ENCODE measurements at places on chromosomes 16 and 17.

DNA sequence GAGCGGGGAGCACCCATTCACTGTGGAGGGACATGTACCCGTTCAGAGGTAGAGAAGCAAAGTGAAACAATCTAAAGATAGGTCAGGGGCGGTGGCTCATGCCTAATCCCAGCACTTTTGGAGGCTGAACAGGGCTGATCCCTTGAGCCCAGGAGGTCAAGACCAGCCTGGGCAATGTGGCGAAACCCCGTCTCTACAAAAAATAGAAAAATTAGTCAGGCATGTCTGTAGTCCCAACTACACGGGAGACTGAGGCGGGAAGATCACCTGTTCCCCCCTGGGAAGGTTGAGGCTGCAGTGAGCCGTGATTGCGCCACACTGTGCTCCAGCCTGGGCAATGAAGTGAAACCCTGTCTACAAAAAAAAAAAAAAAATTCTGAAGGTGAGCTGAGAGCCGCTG, 21.7 kb downstream of the MYL4 start:
- peak; percentile 47 for DNase-seq

- no peak for DNase-seq
These were observed 20.5 kb downstream of the EMC8 start for GRCh38 chr16:85778873-85779272.

- no peak for DNase-seq
These were observed 7.8 kb downstream of the SHCBP1 start for GRCh38 chr16:46613352-46613751.

- DNase-seq: no peak
These were observed 41.5 kb downstream of the ZFPM1 start for GRCh38 chr16:88494335-88495154.

DNA sequence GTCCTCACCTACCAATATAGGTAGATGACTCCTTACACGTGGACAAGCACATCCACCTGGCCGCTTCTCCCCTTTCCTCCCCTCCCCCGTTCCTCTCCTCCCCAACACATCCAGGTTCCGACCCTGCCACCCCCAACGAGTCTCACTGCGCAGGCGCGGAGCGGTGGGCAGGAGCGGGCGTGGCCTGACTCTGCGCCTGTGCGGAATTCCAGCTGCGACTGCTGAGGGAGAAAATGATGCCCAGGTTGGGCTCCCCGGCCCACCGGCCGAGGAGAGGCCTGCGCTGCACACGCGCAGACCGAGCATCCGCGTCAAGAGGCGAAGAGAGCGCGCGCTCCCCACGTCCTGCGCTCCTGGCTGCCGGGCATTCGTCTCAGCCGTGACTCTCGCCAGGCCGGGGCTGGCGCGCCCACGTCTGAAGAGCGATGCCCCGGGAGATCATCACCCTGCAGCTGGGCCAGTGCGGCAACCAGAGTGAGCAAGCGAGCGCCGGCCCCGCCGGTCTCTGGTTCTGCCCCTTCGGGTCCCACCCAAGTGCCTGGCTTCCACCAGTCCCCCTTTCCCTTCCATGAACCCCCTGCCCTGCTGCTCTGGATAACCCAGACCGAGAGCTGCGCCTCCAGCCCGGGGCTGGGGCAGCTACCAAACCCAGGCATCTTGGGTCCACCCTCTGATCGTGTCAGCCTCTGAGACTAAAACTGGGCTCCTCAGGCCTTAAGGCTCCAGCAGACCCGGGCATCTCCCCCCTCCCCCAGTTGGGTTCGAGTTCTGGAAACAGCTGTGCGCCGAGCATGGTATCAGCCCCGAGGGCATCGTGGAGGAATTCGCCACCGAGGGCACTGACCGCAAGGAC, at the start of gene TUBG2:
TUBG2 (plus strand) TSS at position 206 of the 853 bp plus-strand sequence; CDS start at position 426, 220 bp downstream.
- DNase-seq: peak; percentile 92

GRCh38 chr17:17560167-17560566, 31.3 kb downstream of the PEMT start:
- DNase-seq: no peak

DNA sequence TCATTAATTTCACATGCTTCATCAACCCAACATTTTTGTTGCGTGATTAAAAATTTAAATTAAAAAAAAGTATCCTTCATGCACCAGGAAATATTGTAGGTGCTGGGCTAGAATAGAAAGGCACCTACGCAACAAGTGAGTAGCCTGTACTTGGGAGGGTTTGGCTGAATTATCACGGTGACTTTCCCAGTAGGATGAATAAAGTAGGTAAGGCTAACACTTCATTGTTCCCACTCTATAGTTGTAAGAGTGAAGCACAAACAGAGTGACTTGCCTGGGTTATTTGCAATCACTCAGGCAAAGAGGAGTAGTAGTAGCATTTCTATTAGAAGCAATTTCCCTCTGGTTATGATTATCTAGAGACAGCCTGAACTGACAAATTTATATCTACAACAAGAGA, 62.5 kb downstream of the DNAH3 start:
- no peak for DNase-seq

GRCh38 chr16:12613992-12614661, 189.6 kb downstream of the CPPED1 start:
- no peak for DNase-seq

- no peak for DNase-seq
These were observed 610.7 kb downstream of the TMEM114 start for GRCh38 chr16:7979448-7980132.

DNA sequence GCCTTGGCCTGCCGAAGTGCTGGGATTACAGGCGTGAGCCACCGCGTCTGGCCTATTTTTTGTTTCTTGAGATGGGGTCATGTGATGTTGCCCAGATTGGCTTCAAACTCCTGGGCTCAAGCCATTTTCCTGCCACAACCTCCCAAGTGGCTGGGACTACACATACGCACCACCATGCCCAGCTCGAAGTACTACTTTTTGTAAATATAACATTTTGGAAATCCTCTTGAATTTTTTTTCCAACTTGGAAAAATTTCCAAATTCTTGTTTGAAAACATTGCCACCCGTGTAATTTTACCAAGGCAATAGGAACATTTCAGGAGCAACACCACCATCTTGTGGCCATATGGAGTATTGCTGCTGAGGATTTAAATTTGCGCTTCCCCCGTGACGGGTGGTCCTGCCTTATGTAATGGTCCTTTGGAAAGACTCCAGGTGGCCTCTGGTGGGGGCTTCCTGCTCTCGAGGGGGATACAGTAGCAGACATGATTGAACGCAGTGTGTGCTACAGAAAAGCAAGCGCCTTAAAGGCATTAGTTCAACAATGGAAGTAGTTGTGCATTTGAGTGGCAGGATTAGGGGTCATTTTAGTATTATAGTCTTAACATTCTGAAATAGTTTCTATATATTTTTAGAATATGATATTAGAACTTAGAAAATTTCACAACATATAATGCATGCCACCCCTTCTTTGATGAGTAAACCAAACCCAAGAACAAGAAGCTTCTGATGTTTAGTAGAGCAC, 8.0 kb downstream of the FLYWCH1 start:
- peak; percentile 80 for DNase-seq

DNA sequence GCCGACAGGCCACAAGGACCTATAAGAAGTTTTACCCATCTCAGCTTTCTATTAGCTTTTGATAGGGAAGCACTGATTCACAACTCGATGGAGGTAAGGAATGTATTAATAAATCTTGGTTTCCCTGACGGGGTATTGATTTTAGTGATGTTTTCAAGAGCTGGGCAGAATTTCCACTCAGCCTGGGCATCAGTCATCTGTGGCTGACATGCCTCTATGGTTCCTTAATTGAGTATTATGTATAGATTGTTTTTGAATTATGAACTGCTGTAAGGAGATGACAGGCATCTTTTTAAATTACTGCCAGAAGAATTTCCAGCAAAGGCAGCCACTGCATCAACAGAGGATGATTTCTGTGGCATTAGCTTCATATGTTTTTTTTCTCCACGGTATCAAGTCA, 128.6 kb downstream of the CPPED1 start:
- no peak for DNase-seq

DNA sequence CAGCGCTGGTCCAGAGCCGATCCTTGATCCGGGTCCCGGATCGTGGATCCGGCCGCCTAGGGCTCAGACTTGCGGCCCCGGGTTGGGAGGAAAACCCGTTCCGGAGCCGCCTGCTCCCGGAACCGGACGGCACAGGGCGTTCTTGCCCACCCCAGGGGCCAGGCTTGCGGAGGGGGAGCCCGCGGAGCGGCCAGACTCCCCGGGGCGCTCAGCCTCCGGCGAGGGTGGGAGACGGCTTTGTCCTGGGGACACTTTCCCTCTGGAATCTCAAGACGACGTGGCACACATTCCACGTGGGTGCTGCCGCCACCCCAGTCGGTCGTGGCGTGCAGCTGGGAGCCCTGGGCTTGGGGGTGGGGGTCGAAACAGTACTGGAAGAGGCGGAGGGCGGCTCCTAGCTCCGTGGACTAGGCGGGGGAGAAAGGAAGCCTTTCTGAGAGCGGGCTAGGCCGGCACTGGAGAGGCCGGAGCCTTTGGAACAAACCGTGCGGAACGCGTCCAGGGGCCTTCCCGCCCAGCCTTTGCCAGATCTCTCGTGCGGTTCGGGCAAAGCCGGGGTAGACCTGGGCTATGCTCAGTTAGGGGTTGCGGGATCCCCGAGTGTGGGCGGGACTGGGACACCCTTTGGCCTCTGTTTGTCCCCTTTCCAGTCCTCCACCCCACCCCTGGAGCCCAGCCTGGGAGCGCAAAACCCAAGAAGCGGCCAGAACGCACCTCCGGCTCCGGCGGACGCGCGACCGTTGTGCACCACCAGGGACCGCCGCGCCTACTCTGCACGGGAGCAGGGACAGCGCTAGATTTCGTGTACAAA, 26.5 kb downstream of the SREBF1 start:
- DNase-seq: peak; percentile 83

DNA sequence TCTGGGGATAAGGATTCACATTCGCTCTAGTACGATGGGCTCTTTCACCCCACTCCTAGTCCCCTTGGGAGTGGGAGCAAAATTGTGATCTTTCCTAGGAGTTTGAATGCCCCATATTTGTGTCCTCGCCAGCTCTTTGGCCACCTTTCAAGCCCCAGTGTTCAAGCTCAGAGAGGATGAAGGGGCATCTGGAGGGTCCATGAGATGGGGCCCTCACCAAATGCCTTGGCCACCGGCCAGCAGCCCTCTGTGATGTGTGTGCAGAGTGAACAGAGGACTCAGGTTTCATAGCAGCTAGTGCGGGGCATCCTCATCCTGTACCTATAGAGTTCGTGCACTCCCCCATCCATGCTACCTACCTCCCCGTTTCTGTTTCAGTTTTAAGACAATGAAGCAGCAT, 140.6 kb downstream of the RAB11FIP4 start:
- DNase-seq: no peak

- peak; percentile 12 for DNase-seq
These were observed 29.0 kb upstream of the DOC2B start for GRCh38 chr17:210402-210801.

DNA sequence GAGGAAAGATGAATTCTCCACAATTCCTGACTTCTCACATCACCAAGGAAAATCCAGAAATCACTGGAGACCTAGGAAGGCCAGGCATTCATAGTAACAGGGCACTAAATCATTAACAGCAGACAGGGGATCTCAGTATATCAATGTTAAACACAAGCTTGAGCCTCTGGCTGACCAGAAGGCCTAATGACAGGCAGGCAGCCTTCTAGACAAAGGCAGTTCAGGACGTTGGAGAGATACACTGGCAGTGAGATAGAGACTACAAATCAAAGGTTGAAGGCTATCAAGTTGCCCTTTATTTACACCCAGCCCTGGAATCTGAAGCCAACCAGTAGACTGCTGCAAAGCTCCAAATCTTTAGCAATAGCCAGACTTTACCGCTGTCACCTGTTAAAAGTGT, 422.8 kb upstream of the CCL2 start:
- DNase-seq: no peak

GRCh38 chr16:65415460-65415859, 293.6 kb upstream of the CDH11 start:
- no peak for DNase-seq

- DNase-seq: no peak
These were observed 3.4 kb downstream of the CHST6 start for GRCh38 chr16:75491876-75492275.

DNA sequence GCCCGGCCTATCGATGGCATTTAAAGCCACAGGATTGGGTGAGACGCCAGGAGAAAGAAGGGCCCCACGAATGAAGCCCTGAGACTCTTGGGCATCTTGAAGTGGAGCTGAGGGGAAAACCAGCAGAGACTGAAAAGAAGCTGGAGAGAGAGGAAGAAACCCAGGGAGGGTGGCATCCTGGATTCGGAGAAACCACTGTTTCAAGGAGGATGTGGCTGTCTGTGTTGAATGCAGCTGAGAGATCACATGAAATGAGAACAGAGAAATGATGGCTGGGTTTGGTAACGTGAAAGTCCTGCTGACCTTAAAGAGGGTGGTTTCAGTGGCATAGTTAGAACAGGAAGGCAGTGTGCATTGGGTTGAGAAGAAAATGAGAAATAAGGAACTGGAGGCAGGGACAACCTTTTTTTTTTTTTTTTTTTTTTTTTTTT, 3.8 kb downstream of the TNFSF12 start:
- no peak for DNase-seq

- DNase-seq: no peak
These were observed 11.7 kb downstream of the SMPD3 start for GRCh38 chr16:68436581-68436980.

- no peak for DNase-seq
These were observed 38.0 kb downstream of the AXIN2 start for GRCh38 chr17:65523411-65523810.

GRCh38 chr16:12468552-12468951, 335.1 kb downstream of the CPPED1 start:
- no peak for DNase-seq

- DNase-seq: no peak
These were observed 1.8 kb downstream of the KIFC3 start for GRCh38 chr16:57800200-57801097.

GRCh38 chr16:83136924-83137323, 510.2 kb downstream of the CDH13 start:
- DNase-seq: no peak

DNA sequence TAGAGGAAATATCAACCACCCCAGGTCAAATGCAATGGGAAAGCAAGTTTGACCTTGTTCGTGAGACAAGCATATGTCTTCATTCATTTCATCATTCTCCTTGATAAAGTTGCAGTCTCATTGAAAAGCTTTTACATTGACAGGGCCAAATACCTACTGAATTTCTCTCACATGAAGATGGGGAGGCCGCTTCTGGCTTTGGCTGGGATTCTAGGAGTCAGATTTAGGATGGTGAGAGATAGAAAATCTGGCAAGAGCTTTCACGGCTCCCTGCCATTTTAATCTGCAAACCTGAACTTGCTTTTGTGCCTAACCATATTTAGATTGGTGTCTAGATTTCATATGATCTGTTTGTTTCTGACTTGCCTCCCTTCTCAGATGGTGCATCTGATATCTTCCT, 88.0 kb downstream of the TMEM100 start:
- no peak for DNase-seq

GRCh38 chr16:55964923-55965475, 89.8 kb upstream of the CES5A start:
- DNase-seq: no peak

DNA sequence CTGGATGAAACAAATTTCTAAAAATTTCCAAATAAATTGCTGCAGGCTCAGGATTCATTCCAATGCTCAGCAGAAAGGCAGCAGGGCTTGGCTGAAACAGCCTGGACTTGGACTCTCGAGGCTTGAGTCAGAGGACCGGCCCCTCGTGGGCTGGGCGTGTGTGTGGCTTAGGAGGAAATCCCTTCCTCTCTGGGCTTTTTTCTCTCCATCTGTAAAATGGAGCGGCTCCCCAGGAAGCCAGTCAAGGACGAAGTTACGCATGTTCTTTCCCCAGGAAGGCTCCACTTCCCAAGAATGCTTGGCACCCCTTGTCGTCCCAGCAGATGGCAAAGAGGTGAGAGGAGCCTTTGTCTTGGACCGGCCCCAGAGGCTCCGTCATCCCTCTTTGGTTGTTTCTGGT, 13.5 kb downstream of the SLC46A1 start:
- no peak for DNase-seq

Data from sciatic nerve (tissue), 2 donors.